Pulmonary artery endothelial cell (primary cell): ENCODE measurements at places on chromosomes 6 and 20. TPM values are rescaled to one million over a fixed set of nuclear protein-coding genes. Genes with fewer than 3 reads are reported as not detected.

WFDC10B gene
- not detected in 2 replicates for total RNA-seq

PPARD gene
- total RNA-seq = 4.9 and 7.4 TPM in 2 replicates

OR11A1 gene
- total RNA-seq = not detected in 2 replicates

ABT1 gene
- 22.1 and 25.5 TPM in 2 replicates for total RNA-seq

RNF8 gene
- 28.0 and 43.7 TPM in 2 replicates for total RNA-seq

NRSN1 gene
- total RNA-seq = not detected in 2 replicates

COL9A3 gene
- 0.04 and 0.20 TPM in 2 replicates for total RNA-seq

BACH2 gene
- 0.26 and 0.39 TPM in 2 replicates for total RNA-seq

SLC52A3 gene
- not detected in 2 replicates for total RNA-seq

SYCP2 gene
- total RNA-seq = 0.28 and 0.33 TPM in 2 replicates

TRIM31 gene
- not detected in 2 replicates for total RNA-seq

GPX5 gene
- total RNA-seq = not detected in 2 replicates

CD93 gene
- 312 and 553 TPM in 2 replicates for total RNA-seq

TNFRSF21 gene
- total RNA-seq = 13.4 and 24.0 TPM in 2 replicates

MTO1 gene
- total RNA-seq = 23.4 and 33.5 TPM in 2 replicates

XKR7 gene
- not detected in 2 replicates for total RNA-seq

FOXF2 gene
- not detected in 2 replicates for total RNA-seq

PACRG gene
- total RNA-seq = not detected in 2 replicates

LGSN gene
- not detected in 2 replicates for total RNA-seq

CCN5 gene
- not detected in 2 replicates for total RNA-seq

SH3BGRL2 gene
- 24.4 and 26.3 TPM in 2 replicates for total RNA-seq

RNF39 gene
- total RNA-seq = not detected in 2 replicates

C6orf163 gene
- total RNA-seq = 0.56 and 1.1 TPM in 2 replicates

VIP gene
- 0.26 and 0.53 TPM in 2 replicates for total RNA-seq

HSP90AB1 gene
- total RNA-seq = 779 and 1,245 TPM in 2 replicates

KIF25 gene
- total RNA-seq = not detected in 2 replicates
